ENCODE measurements at places on chromosomes 16 and 17.

GRCh38 chr16:83587201-83587600 is 220.6 kb upstream of the HSBP1 start:
- no peak for DNase-seq

- no peak for DNase-seq
Observed at GRCh38 chr17:41464682-41465081, 2.5 kb downstream of the KRT32 start.

GRCh38 chr17:79220713-79221291 is 146.2 kb downstream of the ENGASE start:
- DNase-seq, result peak; percentile 11

DNA sequence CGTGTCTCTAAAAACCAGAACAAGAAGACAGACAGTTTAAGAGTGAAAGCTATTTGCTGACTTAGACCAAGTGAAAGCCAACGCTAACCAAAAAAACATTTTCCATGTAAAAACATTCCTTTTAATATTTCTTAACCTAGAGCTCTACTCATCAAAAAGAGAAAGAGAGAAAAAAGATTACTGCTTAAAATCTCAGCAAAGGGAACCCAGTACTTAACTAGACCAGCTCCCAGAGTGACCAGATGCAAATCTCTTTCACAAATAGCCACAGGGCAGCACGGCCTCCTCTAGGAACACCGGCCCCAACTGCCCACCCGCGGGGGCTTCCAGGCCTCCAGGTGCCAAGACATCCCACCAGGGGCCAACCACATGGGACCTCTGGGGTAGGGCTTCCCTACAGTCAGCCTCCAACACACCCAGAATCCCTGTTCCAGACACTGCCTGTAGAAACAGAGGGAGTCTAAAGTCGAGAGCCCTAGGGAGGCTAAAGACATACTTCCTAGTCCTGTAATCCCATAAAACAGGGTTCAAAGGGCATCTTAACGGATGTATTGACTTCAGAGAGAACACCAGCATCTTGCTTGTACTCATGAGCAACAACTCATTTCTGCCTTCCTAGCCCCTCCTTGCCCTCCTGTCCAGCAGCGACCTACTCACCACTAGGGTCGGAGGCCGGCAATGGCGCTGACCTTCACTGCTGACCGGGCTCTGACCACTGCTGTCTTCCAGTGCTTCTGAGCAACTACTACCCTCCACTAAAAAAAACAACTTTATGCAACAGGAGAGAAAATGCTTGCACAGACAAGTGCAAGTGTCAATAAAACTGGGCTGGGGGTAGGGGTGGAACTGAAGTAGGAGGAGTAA is 21.3 kb downstream of the ZCCHC14 start:
- DNase-seq, result no peak

DNA sequence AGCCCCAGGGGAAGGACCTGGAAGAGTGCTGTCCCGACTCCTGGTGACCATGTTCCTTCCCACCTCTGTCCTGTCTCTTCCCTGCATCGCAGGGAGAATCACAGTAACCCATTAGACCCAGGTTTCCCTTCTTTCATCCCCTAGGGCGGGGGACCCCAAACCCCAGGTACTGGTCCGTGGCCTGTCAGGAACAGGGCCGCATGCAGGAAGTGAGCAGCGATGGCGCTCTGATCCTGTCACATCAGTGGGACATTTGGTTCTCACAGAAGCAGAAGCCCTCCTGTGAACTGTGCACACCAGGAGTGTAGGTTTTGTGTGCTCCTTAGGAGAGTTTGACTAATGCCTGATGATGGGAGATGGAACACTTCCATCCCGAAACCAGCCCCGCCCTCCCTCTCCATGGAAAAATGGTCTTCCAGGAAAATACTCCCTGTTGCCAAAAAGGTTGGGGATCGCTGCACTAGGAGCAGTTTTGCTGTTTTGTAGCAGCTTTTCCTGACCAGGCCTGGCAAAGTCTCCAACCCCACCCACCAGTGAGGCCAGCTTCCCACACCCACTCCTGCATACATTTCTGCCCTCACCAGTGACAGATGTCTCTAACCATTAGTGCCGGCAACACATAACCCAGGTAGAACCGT is 10.5 kb downstream of the MNT start:
- no peak for DNase-seq

DNA sequence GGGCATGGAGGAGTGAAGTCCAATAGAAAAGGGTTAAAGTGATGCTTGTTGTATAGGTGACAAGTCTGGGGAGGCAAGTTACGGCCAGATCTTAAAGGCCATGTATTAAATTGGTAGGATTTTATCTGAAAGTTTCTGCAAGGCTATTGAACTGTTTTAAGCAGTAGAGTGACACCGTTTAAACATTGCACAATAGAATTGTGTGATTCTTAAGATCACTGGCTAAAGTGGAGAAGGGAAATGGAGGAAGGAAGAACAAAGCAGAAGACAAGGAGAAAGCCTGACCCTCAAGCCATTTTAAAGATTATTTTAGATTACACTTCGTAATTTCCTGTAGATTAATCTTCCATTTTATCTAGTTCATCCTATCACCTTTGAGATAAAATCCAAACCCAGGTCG is 5.6 kb upstream of the MPHOSPH6 start:
- no peak for DNase-seq

DNA sequence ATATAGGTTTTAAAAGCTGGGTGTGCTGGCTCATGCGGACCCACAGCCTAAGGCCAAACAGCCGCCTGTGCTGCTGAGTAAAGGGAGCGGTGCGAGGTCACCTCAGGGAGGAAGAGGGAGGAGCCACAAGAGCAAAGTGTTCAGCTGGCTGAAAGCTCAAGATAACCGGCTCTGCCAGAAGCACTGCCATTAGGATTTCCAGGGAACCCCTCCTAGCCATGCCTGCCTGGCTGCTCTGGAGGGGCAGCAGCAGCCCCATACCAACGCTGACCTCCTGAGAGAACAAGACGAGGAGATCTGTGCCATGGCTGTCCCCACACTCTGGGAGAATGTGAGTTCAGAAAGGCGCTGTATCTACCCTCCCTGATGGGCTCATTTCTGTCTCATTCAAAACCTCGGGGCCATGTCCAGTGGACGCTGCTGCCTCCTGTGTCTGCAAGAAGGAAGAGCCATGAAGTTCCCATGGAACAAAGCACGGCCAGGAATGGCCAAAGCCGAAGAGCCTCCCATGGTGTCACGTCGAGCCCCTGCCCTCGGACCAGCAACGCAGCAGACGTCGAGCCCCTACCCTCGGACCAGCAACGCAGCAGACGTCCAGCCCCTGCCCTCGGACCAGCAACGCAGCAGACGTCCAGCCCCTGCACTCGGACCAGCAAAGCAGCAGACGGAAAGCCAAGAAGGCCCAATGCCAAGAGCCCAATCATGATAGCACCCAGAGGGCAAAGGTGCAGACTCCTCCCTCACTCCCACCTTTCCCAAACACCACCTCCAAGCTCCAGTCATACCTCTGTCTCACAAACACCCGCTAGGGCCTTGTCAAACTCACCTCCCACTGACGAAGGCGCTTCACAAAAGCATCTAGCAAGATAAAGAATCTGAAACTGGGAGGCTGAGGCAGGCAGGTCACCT is 107.0 kb downstream of the ANKRD11 start:
- DNase-seq, result no peak

GRCh38 chr16:86757704-86758040 is 179.3 kb downstream of the FOXL1 start:
- DNase-seq, result no peak

DNA sequence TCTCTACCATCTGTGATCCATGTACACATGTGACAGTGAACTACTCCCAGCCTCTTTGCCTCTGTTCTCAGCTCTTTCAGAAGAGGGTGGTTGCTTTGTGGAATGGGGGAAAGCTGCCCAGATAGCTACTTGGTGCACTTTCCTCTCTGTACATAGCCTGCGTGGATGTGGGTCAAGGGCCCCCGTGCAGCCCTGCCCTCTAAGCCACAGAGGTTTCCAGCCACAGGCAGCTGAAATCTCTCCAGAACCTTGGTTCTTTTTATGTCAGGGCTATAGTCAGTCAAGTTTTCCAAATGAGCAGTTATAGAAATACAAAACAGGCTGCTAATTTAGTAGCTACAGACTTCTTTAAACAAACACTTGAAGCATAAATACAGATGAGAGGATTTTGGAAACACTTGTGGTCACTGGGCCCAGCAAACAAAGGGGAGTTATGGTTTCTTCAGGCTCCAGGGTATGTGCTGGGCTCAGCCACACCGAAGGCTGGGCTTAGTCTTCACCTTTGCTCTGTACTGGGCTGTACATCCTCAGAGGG is 199.7 kb upstream of the ASIC2 start:
- no peak for DNase-seq

GRCh38 chr16:825341-826061 is 25.0 kb upstream of the GNG13 start:
- DNase-seq, result no peak

DNA sequence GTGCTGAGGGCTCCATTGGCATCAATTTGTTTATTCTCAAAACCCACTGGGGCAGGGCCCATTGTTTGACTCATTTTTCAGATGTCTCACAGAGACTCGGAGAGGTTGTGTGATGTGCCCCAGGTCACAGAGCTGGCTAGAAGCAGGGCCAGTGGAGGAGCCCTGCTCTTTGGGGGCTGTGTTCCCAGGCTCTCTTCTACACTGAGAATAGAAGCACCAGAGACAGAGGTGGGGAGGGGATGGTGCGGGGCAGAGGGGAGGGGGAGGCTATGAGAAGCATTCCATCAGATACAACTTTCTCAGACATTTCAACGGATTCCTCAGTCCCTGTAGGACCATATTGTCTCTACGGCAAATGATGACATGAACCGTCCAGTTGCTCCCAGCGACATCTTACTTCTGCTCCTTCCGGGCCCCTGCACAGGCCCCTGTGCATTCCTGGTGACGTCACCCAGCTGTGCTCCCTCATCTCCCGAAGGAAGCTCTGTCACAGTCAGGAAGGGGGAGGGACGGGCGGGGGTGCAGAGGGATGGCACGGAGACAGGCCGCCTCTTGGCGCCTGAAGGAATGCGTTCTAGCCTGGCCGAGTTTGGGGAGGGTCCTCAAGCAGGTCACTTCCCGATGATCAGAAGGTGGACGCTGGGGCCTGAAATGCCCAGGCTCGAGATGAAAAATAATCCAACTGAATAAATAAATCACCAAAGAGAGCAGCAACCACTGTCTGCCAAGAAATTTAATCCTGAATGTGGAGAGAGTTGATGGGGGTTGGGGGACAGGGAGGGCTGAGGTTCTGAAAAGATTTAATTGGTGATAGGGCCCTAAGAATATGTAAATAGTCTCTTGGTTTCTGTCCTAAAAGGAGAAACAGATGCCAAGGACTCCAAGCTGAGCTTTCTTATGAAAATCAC is 114.1 kb downstream of the NOG start:
- DNase-seq, result no peak

DNA sequence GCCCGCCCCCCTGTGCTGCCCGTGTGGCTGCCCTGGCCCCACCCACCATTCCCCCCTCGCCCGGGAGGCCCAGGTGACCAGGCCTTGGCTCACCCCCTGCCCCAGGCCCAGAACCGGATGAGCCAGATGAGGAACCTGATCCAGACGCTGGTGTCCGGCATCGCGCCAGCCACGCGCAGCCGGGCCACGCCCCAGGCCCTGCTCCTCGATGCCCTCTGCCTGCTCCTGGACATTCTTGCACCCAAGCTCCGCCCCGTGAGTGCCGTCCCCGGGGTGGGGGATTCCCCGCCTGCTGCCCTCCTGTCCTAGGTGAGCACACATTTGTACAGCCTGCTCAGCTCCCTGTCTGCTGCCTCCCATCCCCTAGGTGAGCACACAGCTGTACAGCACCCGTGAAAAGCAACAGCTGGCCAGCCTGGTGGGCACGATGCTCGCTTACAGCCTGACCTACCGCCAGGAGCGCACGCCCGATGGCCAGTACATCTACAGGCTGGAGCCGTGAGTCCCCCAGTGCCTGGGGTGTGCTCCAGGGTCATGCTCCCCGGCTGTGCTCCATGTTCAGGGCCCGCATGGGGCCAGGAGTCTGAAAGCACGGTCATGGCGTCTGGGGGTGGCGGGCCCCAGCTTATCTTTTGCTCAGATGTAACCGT is 4.8 kb downstream of the GNG13 start:
- DNase-seq, result no peak

GRCh38 chr16:87963400-87963799 is 12.2 kb downstream of the BANP start:
- DNase-seq, result peak; percentile 60

- DNase-seq, result no peak
Observed at GRCh38 chr17:78434455-78435329, 56.2 kb downstream of the PGS1 start.

- DNase-seq, result no peak
Observed at GRCh38 chr17:55368706-55369105, 52.9 kb downstream of the MMD start.

DNA sequence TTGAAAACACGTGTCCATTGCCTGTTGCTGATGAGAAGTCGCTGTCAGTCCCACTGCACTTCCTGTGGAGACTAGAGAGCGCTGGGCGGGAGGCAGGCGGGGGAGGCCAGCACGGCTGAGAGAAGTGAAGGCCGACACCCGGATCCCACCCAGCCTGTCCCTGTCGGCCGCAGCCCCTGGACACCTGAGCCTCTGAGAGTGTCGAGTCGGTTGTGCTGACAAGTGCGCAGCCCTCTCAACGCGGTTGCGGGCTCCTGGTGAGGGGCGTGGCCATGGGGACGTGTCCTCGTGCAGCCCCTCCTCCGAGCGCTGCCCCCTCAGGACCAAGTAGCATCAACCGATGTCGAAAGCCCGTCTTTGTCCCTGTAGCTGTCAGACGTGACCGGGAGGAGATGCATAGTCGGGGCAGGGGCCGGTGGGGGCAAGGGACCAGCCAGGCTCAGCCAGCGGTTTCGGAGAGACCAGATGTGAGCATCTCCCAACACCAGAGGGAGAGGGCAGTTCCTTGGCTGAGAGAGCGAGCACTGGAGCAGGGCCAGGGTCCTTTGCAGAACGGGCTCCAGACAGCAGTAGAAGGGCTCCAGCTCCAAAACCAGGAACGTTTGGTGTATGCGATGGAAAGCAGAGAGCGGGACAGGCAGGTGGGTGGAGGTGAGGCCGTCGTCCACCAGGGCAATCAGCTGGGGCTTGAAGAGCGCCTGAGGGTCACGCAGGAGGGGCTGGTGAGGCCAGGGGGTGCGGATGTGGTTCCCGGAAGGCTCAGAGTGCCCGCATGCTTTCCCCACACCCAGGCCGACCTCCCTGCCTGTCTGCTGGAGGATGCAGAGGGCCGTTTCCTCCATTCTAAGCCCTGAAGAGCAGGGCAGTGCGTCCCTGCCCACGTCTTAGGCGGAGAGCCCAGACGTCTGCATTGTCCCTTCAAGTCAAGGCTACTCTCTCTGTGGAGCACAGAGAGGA is 43.3 kb upstream of the CHMP6 start:
- DNase-seq, result no peak

GRCh38 chr17:82257473-82257872 is 16.0 kb downstream of the CSNK1D start:
- DNase-seq, result peak; percentile 58

All from activated T-cell treated with anti-CD3 and anti-CD28 coated beads for 48 hours (primary cell).